ENCODE measurements at places on chromosomes 12 and 14.

- DNase-seq: no peak
These were observed 60.7 kb upstream of the PYGL start for GRCh38 chr14:51004801-51005526.

GRCh38 chr14:91901449-91902226 is 34.3 kb upstream of the TC2N start:
- DNase-seq: no peak

DNA sequence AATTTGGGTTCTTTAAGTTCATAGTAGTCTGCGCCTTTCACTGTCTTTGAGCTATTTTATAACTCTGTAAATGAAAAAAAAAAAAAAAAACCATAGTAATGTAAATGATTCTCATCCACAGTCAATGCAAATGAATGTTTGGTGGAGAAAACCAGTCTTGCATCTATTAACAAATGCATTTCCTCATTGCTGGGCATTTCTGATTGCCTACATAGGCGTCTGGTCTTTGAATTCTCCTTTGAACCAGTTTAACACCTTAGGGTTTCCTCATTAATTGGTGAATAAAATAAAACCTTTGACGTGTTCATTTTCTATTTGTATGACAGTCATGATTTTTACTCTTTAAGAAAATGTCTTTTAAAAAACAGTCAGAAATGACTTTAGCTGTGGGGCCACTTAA is 114.8 kb downstream of the C12orf75 start:
- DNase-seq: no peak

- DNase-seq: no peak
These were observed 7.9 kb upstream of the CMKLR1 start for GRCh38 chr12:108346727-108347710.
